Stimulated activated CD8-positive, alpha-beta memory T cell treated with anti-CD3 and anti-CD28 coated beads, Interleukin-12 subunit alpha, Interleukin-12 subunit beta, amount 100 ng/mL, for 1 hour (primary cell): ENCODE measurements at places on chromosomes 2 and 18.

DNA sequence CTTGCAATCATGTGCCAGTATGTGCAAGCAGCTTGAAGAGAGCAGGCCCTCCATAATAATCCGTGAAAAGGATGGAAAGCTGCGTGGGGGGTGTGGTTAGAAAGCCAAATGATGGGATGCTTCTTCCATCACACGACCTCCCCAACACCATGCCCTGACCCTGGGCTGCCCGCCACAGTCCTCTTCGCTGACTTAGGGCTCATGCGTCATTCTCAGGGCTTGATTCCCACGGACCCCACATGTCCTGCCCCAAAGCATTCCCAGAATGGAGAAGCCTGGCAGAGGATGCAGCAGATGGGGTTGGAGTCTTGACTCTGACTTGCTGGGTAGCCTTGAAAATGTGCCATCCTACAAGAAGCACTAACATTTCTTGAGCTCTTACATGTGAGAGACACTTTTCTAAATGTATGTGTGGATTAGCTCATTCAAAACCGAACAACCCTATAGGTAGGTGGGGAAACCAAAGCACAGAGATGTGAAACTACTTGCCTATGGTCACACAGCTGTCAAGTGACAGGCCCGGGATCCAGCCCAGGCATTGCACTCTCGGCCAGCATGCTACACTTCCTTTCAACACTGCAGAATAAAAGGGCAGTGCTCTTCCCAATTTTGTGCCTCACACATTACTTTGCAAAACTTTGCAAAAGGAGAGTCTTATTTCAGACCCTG, 3.7 kb downstream of the TNS1 start:
- no peak for DNase-seq

GRCh38 chr2:46469116-46469515, 10.2 kb upstream of the TMEM247 start:
- DNase-seq: no peak

GRCh38 chr2:54226260-54226659, 29.8 kb downstream of the TSPYL6 start:
- DNase-seq: no peak

DNA sequence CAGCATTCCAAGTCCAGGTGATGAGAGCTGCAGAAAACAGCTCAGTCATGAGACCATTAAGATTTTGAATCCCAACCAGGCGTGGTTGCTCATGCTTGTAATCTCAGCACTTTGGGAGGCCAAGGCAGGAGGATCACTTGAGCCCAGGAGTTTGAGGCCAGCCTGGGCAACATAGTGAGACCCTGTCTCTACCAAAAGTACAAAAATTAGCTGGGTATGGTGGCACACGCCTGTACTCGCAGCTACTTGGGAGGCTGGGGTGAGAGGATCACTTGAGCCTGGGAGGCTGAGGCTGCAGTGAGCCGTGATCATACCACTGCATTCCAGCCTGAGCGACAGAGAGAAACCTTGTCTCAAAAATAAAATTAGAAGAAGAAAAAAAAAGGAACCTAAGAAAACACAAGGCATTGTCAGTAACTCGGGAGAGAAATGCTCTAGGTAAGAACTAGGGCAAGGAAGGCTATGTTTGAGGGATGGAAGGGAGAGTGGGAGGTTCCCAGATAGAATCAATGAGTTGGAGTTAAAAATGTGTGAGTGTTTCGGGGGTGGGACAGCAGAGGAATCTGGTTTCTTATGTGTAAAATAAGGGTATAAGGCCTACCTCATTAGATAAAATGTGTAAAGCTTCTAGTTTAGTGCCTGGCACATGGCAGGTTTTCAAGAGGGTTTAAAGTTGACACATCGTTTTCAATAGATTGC, 23.3 kb upstream of the MTA3 start:
- no peak for DNase-seq

DNA sequence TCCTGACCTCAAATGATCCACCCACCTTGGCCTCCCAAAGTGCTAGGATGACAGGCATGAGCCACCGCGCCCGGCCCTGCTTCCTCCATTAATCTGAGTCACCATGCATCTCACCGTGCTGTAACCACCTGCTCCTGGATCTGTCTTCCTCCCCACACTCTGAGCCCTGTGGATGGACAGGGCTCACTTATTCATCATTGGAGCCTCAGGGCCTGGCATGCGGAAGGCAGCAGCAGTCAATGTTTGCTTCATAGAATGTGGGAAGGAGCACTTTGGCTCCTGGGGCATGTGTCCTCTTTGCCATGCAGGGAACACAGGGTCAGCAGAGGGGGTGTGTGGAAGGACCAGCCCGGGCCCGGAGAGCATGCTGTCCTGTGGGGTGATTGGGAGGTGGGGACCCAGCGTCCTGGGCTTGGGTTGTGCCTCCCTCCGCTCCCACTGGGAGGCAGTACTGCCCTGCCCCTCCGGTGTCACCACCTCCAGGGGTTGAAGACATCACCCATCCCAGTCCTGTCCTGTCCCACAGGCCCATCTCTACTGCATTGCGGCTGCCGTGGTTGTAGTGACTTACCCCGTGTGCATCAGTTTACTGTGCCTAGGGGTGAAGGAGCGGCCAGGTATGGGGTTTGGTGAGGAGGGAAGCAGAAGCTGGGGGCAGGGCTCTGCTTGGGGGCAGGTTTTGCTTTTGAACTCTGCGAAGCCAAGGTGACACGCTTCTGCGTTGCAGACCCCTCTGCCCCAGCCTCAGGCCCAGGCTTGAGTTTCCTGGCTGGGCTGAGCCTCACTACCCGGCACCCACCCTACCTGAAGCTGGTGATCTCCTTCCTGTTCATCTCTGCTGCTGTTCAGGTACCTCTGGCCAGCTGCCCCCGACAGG, 11.5 kb downstream of the MFSD2B start:
- DNase-seq: no peak

DNA sequence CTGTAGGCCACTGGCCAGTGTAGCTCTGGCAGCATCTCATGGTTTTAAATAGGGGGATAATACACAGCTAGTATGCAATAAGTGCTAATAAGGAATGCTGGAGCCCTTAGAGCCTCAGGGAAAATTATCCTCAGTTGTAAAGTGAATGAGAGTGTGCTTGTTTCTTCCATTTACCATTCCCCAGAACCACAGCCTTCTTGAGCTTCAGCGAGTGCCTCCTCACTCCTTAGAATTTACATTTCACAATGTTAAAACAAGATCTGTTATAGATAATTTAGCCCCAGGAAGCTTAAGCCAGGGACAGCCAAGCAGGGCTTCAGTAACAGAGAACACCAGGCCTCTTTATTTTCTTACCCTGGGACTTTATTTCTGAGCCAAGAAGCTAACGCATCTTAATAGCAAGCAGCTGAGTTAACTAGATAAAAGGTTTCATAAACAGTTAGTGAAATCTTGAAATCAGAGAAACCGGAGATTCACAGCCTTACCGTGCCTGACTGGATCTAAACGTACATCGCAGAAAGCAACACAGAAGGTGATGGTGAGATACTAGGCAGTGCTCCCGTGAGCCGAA, 535.2 kb downstream of the TDRD15 start:
- no peak for DNase-seq

GRCh38 chr18:59802031-59802430, 97.8 kb upstream of the PMAIP1 start:
- no peak for DNase-seq

- no peak for DNase-seq
These were observed 19.4 kb downstream of the MGAT4A start for GRCh38 chr2:98711506-98711905.

GRCh38 chr2:173544641-173545363, 190.1 kb downstream of the CDCA7 start:
- no peak for DNase-seq

DNA sequence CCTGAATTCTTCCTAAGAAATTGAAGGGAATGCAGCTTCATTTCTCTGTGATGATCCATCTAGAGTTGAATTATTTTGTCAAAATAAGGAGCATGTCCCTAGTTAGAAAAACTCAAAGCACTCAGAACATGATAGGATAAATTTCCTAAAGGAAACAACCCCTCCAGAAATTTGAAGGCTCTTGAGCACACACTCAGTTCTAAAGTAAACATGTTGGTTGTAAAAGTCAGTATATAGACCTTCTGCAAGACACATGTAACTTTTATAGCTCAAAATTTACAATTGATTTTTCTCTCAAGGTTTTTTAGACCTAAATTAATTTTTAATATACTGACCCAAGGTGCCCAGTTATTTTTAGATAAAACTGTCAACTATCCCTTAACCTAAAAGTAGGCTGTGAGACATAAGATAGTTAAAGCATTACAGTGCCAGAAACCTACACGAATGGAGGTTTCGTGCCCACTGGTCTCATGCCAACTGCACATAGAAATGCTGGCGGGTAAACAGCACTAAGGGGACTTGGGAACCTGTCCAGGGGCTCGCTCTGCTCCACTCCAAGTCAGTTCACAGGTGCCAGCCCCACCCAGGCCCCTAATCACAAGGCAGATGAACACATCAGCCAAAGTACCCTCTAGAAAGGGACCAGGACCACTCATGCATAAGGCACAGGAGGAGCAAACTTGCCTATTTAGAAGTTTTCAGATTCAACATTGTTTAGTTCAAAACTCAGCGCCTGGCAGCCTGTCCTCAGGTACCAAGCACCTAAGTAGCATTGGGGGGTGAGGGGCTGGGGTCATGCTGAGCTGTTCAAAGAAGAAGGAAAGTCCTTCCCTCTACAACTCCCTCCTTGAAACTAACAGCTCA, 106.5 kb downstream of the SMC6 start:
- no peak for DNase-seq
